ENCODE measurements at places on chromosomes 2 and 18.

GRCh38 chr2:173898178-173898668, 67.0 kb downstream of the SP3 start:
- no peak for DNase-seq

- DNase-seq: no peak
Observed at GRCh38 chr2:693606-694005, 16.4 kb upstream of the TMEM18 start.

- no peak for DNase-seq
Observed at GRCh38 chr2:184178229-184178628, 420.1 kb upstream of the ZNF804A start.

DNA sequence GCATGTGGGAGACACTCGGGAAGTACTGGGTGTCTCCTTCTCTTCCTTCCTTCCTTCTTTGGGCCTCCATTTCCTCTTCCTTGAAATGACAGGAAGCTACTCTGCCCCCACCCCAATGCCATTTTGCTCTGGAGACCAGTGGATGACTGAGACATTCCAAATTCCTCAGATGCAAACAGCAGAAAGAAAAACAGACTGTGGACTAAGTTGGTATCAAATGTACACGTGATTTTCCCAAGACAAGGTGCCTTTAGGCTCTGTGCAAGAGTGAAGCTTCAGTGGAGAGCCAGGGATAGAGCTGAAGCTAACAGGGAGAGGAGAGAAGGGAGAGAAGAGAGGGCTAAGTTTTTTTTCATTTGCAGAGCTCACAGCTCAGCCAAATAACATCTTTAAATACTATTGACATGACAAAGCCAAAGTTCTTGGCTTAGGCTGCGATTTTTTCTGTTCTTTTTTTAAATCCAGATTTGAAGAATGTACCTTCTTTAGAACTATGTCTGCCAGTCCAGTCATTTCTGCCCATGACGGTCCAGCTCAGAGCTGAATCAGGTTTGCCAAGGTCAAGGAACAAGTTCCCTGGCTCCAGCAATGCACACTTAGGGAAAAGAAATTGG, 84.5 kb upstream of the LCLAT1 start:
- DNase-seq: no peak

DNA sequence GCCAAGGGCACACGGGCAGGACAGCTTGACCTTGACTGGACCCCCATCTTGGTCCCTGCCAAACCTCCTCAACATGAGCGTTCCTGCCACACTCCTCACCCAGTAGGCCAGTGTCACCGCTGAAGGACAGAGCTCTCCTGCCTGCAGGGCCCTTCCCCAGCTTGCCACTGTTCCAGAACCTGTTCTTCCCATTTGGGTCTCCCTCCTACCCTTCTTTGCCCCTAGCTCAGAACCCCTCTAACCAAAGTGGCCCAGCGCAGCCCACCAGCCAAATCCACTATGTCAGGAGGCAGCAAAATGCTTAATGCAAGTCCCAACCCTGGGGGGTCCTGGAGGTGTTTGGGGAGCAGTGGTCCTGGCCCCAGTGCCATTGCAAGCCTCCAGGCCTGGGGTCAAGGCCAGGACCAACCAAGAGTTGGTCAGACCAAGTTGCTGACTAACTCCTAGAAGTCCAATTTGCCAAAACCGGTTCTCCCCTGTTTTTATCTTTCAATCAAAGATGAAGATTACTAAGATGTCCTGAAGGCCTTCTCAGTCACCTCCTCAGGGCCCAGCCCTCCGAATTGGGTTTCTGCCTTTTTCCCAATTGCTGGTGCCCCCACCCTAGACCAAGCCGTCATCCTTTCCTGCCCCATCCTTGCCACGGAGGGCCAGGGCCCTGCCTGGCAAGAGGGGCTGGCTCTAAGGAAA, 4.5 kb upstream of the ASPRV1 start:
- no peak for DNase-seq

All from activated naive CD4-positive, alpha-beta T cell (primary cell).